Renal cortex interstitium (tissue), 15 donors: ENCODE measurements at places on chromosomes 5 and 9.

- DNase-seq = no peak
Measured at GRCh38 chr5:34976347-34976746, 47.0 kb downstream of the DNAJC21 start.

GRCh38 chr5:78771260-78772205 lies 123.0 kb upstream of the LHFPL2 start:
- no peak for DNase-seq

- DNase-seq = no peak
Measured at GRCh38 chr5:148072207-148072606, 8.4 kb downstream of the SPINK5 start.

DNA sequence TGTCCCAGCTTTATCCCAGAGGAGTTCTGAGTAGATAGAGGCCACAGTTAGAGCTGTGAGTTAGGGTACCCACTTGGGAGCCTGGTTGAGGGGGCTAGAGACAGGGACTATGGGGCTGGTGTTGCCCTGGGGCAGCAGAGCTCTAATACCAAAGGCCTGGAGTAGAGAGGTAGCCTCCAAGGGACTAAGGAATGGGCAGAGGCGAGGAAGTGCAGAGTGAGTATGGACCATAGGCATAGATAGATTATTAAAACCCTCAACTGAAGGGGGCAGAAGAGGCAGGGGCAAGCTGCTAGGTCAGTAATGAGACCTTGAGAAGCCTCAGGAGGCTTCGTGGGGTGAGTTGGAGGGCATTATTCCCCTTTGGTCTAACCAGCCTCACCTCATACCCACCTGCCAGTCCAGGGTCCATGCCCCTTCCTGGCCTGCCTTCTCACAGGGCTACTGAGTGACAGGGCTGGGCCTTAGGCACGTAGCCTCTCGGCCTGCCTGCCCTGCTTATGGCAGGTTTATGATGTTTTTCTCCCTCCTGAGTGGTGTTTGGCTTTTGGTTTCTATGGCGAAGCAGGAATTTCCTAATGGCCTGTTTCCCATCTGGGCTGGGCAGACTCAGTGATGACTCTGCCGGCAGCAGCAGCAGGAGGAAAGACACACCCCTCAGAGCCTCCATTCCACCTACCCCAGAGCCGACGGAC lies 8.0 kb downstream of the PDLIM4 start:
- peak; percentile 75 for DNase-seq

- DNase-seq = no peak
Measured at GRCh38 chr5:65861830-65862241, 64.5 kb upstream of the ERBIN start.

GRCh38 chr9:112408275-112408674 lies 28.4 kb downstream of the HSDL2 start:
- no peak for DNase-seq

DNA sequence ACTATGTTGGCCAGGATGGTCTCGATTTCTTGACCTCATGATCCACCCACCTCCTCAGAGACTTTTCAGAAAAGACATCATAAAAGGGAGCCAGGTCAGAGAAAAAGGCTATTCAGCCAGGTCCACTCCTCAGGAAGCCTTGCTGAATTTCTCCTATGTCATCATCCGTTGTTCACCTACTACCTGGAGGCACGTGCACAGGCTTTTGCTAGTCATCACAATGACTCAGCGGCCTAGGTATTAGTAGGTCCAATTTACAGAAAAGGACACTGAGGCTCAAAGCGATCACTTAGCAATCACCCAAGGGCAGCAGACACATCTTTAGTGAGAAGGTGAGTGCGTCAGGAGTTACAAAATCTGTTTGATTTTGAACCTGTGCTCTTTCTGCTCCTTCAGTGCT lies 72.3 kb upstream of the RAD23B start:
- no peak for DNase-seq

DNA sequence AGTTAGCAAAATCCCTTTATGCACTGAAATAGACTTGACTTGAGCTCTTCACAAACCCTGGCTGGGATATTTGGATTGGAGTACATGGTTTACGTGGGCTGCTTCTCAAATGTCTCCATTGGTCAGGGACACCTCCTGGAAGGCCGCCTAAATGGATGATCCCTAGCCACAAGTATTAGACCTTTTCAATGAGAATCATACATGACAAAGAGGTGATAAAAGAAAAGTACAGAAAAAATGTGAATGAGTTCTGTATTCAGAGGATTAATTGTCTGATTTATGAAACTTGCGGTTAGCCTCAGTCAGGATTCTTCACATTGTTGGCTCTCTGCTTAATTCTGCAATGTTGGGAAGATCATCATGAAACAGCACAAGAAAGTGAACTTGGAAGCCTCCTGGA lies 752.8 kb upstream of the ADAMTS16 start:
- no peak for DNase-seq

DNA sequence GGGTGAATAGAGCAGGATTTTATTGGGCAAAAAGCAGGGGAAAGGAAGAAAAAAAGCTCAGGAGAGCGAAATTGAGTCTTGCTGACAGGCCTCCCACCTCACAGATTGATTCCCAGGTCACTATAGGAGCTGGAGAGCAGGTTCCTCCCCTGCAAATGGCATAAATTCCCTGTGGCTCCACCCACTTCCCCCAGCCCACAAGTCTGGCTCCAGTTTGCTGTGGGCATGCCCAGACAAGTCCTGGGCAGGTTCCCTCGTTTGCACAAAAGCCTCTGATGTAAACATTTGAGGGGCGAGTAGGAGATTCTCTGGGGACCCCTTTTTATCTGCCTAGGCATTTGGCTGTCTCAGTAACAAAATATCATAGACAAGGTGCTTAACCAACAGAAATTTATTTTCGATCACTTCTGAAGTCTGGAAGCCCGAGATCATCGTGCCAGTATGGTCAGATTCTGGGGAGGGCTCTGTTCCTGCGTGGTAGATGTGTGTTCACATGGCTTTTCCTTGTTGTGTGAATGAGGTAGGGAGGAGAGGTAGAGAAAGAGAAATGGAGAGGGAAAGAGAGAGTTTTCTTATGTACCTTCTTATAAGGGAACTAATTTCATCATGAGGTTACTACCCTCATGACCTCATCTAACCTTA lies 614.5 kb downstream of the MAT2B start:
- peak; percentile 4 for DNase-seq

DNA sequence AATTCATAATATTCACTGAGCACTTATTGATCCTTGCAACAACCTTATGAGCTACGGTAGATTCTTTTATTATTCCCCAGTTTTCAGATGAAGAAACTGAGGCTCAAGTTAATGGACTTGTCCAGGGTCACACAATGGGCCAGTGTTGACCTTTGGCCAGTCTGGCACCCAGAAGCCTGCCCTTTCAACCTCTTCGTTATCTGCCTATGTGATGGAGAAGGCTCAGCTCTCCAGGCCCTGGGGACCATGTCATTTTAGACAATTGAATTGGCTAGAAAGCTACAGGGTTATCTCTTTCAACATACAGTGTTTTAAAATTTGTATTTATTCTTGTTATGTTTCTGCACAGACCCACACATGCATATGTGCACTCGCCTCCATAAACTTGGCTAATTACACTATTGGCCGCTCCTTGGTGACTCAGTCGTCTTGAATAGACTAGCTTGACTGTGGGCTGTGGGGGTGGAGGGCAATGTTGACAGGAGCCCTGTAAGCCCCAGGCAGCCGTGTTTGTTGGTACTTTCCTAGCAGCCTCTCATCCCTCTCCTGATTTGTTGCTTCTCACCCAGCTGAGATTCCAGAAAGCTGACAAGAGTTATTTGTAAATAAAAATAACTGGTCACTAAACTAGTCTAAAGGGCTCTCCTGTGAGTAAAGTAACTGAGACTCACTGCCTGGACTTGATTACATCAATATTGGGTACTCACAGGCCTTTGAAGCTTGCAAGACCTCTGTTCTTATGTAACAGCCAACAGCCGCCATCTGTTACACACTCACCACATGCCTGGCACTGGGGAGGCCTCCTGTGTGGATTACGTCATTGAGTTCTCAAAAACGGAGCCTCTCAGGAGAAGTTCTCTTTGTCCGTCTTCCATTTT lies 8.5 kb upstream of the ANGPTL2 start:
- DNase-seq = no peak

- DNase-seq = no peak
Measured at GRCh38 chr5:132110930-132111329, 37.3 kb downstream of the CSF2 start.

DNA sequence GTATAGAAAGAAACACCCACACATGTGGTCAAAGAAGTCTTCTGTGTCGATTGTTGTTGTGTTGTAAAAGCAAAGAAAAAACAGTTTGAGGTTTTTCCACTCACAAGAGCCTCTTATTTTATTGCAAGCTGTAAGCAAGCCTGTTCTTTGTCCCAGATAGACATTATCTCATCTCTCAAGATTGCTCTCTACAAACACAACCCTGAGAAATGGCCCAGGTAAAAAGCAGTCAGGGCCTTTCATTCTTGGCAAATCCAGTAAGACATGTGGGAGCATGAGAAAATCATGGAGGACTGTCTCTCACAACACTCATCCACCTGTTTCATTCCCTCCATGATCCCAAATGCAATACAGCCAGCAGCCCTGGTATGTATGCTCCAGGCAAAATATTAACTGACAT lies 286.6 kb upstream of the POU5F2 start:
- no peak for DNase-seq

DNA sequence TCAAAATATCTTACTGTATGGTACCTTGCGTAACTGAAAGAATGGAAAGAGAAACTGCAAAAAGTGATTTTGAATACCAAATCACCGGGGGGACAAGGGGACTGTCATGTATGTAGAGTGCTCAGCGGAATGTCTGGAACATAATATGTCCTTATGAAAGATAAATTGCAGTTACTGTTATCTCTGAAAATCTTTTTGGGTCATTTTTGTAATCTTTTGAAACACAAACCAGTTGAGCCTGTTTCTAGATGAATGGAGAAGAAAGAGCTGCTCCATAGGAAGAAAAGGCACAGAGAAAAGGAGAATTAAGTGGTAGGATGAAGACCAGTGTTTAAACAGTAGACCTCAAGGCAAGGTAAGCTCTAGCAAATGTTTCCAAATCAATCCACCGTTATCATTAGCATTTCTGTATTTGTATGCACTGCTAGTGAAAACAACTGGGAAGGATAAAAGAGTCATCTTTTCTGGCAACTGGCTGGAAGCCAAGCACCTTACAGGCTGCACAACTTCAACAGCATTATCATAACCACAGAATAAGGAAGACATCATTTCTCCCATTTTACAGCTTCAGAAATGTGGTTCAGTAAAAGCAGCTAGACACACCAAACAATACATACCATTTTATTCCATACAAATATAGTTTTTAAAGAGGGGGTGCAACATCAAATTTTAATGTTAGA lies 158.5 kb downstream of the TRPM3 start:
- no peak for DNase-seq

GRCh38 chr5:153807801-153808200 lies 230.9 kb downstream of the FAM114A2 start:
- DNase-seq = no peak

GRCh38 chr9:76373173-76373783 lies 20.9 kb downstream of the RFK start:
- no peak for DNase-seq
